ENCODE measurements at places on chromosomes 4 and X. TPM values are rescaled to one million over a fixed set of nuclear protein-coding genes. Genes with fewer than 3 reads are reported as not detected.

DNA sequence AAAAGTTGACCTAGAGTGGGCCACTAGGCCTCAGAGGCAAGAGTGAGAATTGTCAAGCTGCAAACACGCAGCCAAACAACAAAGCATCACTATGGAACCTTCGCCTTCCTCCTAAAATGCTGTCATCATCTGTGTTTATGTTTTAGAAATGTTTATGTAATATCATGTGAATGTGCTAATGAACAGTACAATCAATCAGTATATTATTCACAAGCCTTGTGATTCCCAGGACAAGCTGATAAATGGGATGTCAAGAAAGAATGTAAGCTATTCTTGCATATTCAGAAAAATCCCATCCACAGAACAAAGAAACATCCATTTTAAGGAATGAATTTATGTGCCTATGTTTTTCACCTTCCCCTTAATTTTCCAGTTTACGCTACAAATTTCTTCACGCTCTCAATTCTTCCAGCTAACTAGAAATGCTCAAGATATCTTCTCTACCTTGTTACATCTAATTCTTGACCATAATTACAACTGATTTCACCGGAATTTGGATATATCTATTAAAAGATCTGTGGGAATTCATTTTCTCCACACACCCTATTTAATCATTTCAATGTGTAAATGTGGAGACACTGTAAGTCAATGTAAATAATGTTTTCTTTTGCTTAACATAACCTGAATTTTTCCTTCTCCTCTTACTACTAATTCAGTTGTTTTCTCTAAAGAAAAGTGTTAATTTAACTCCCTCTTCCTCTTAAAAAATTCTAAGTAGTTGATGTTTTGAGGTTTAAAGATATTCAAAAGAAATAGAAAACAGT is 65.5 kb downstream of the LEF1 start:
- H3K27ac ChIP-seq: no peak overlapping the region
- H3K27me3 ChIP-seq: no peaks in the 10 kb centered on the region
- H3K4me1 ChIP-seq: no peaks in the 10 kb centered on the region
- no peak overlapping the region for H3K4me3 ChIP-seq

GRCh38 chr4:101158134-101158482 is 189.2 kb downstream of the PPP3CA start:
- H3K4me1 ChIP-seq: peaks cover 4% of the 10 kb centered on the region
- no peaks in the 10 kb centered on the region for H3K27me3 ChIP-seq
- no peak overlapping the region for H3K4me3 ChIP-seq

DNA sequence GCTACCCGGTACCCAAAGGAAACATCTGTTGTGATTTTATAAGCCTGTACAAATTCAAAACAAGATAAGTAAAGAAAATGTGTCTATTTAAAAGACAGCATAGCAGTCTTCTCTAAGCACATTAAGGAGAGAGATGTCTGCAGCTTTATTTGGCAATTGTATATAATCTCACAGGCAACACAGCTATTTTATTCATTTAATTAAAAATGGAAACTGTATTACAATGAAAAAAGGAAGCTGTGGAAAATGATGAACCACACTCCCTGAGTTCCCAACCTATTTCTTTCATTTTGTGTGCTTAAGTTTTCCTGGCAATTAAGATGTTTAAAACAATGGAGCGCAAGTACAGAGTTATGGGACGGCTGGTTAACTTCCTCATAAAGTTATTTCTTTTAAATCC is 78.4 kb downstream of the CBLL2 start:
- H3K27ac ChIP-seq: no peak overlapping the region
- no peaks in the 10 kb centered on the region for H3K4me1 ChIP-seq
- no peak overlapping the region for H3K4me3 ChIP-seq
- no peak for DNase-seq

Gene XAGE1A
- not detected for total RNA-seq

DNA sequence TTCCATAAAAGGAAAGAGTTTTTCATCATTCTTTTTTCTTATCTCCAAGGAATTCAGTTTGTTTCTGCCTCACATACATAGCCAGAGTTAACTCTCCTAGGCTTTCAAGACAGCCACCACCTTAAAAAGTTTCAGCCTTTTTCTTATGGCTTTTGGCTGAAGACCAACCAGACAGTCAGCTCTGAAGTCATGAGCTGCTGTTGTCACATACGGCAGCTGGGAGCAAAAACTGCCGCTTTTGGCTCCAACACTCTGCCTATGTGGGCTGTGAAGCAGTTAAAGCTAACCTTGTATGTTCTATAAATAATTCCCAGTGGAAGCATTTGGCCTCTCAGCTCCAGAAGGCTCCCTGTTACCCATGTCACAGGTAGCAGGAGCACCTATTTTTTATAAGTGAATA is 104.1 kb downstream of the KLHL4 start:
- no peak overlapping the region for H3K4me3 ChIP-seq
- H3K4me1 ChIP-seq: no peaks in the 10 kb centered on the region
- no peaks in the 10 kb centered on the region for H3K27me3 ChIP-seq
- no peak overlapping the region for H3K27ac ChIP-seq

GRCh38 chr4:16532240-16532970 is 306.1 kb upstream of the TAPT1 start:
- peaks cover 31% of the 10 kb centered on the region for H3K4me1 ChIP-seq
- no peak overlapping the region for H3K4me3 ChIP-seq
- no peak for DNase-seq
- H3K36me3 ChIP-seq: no peaks in the 10 kb centered on the region

Gene PLAC1
- total RNA-seq: not detected

GRCh38 chr4:154390324-154390723 is 101.3 kb downstream of the DCHS2 start:
- no peak overlapping the region for H3K4me3 ChIP-seq
- no peak for DNase-seq
- no peaks in the 10 kb centered on the region for H3K27me3 ChIP-seq
- no peak overlapping the region for H3K27ac ChIP-seq
- H3K36me3 ChIP-seq: no peaks in the 10 kb centered on the region
- H3K4me1 ChIP-seq: no peaks in the 10 kb centered on the region

DNA sequence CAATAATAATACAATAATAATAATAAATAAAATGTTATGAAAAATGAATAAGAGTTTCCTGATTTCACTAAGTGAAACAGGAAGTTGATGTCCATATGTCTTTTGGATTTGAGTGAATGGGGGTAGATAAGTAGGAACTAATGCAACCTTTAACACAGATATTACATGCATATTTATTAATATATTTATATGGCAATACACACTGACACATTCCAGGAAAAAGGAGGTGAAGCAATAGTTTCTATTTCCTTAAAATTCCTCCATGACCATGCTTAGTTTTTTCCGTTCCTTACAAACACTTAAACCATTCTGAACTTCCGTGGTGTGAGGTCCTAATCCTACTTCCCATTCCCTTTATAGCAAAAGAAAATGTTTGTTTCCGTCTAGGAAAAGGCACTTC is 48.3 kb downstream of the ATXN3L start:
- no peak overlapping the region for H3K4me3 ChIP-seq
- no peak for DNase-seq
- no peaks in the 10 kb centered on the region for H3K36me3 ChIP-seq
- no peak overlapping the region for H3K27ac ChIP-seq
- no peaks in the 10 kb centered on the region for H3K4me1 ChIP-seq

DNA sequence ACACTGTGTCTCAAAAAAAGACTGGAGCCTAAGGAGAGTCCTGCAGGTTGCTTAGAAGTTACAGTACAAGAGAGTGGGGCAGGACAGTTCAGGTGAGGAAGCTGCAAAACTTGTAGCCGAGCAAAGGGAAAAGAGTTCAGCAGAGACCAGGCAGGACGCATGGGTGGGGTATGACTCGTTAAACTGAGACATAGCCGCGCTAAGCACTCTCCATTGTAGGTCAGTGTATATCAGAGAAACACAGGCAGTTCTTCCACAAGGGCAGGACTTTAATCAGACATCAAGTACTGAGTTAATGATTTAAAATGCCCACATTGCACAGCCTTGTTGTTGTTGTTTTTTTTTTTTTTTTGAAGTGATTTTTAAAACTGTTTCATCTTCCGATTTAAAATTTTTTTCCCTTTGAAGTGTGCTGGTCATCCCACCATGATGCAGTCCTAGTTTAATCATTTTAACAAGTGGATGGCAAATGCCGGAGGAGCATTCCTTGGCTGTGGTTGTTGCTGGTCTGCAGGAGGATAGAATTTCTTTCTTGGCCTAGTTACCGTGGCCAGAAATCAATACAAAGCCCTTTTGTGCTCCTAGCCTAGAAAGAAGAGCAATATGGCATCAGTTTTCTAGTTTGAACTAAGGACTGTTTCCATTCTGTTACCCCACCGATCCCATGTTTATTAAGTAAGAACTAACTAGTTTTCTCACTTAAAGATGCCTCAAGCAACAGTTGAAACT is 10.3 kb downstream of the LAP3 start:
- no peak overlapping the region for H3K27ac ChIP-seq
- no peaks in the 10 kb centered on the region for H3K27me3 ChIP-seq
- DNase-seq: no peak
- no peak overlapping the region for H3K4me3 ChIP-seq

- H3K36me3 ChIP-seq: no peaks in the 10 kb centered on the region
- H3K27me3 ChIP-seq: no peaks in the 10 kb centered on the region
- no peak for DNase-seq
- no peaks in the 10 kb centered on the region for H3K4me1 ChIP-seq
- peak overlapping the region; percentile 89 for H3K4me3 ChIP-seq
- H3K27ac ChIP-seq: peak overlapping the region; percentile 95
Observed at GRCh38 chr4:98996056-98996764, 689 bp downstream of the METAP1 start.

Gene MAGEA2
- total RNA-seq: not detected

DNA sequence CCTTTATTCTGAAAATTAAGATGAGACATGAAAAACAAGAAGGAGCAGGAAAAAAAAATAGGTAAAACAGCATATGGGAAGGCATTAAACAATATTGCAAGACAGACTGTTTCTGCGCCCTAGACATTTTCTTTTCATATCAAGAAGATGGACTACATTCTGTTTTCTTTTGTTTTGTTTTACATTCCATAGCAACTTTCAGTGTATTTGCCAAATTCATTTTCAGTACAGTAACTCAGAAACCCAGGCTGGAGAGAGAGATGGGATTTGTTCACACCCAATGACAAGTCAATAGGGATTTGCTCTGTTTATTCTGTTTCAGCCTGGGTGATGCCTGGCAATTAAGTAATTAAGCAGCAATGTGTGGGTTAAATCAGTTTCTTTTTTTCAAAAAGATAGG is 892.8 kb upstream of the DIAPH2 start:
- no peaks in the 10 kb centered on the region for H3K27me3 ChIP-seq
- H3K27ac ChIP-seq: no peak overlapping the region
- DNase-seq: no peak
- H3K4me3 ChIP-seq: no peak overlapping the region
- no peaks in the 10 kb centered on the region for H3K36me3 ChIP-seq

DNA sequence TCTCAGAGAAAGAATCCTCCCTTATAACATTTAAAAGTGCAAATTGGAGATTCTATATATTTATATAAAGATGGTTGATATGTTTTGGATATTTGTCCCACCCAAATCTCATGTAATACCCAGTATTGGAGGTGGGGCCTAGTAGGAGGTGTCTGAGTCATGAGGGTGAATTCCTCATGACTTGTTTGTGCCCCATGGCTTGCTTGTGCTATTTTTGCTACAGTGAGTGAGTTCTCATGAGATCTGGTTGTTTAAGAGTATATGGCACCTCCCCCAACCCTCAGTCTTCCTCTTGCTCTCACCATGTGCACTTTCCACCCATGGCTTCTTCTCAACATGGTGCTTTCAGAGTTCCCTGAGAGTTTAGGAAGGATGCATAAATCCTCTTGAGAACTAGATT is 9.5 kb upstream of the ANKRD50 start:
- H3K27ac ChIP-seq: no peak overlapping the region
- H3K36me3 ChIP-seq: no peaks in the 10 kb centered on the region
- no peaks in the 10 kb centered on the region for H3K4me1 ChIP-seq
- no peak overlapping the region for H3K4me3 ChIP-seq
- no peaks in the 10 kb centered on the region for H3K27me3 ChIP-seq

- H3K27me3 ChIP-seq: no peaks in the 10 kb centered on the region
- H3K4me1 ChIP-seq: no peaks in the 10 kb centered on the region
- H3K4me3 ChIP-seq: no peak overlapping the region
- H3K36me3 ChIP-seq: no peaks in the 10 kb centered on the region
- H3K27ac ChIP-seq: peak overlapping the region; percentile 88
Observed at GRCh38 chrX:136192839-136193414, 45.6 kb downstream of the FHL1 start.

- H3K4me3 ChIP-seq: no peak overlapping the region
- H3K27me3 ChIP-seq: no peaks in the 10 kb centered on the region
- no peaks in the 10 kb centered on the region for H3K36me3 ChIP-seq
- H3K4me1 ChIP-seq: no peaks in the 10 kb centered on the region
Observed at GRCh38 chrX:8988446-8988845, 45.5 kb downstream of the FAM9B start.

All from heart left ventricle (tissue), 16 donors.